ENCODE measurements at places on chromosomes 12 and 14.

GRCh38 chr14:24813089-24813815, 179.3 kb upstream of the GZMB start:
- DNase-seq = no peak

DNA sequence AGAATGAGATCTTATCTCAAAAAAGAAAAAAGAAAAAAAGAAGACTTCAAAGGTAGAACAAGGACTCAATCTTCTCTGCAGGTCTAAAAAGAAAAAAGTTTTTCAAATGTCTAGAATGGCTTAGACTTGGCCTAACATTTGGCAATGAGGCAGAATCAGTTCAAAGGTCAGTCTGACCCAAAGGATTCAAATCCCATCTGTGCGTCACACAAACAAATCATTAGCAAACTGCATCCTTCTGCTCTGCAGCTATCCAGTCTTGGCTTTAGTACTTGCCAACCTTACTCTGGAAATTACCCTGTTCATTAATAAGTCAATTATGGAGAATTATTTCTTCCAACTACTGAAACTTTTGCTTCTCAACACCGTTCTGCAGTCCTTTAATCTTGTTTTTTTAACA, 3.1 kb downstream of the YAF2 start:
- DNase-seq = no peak

GRCh38 chr14:101962503-101962874, 1.9 kb upstream of the DYNC1H1 start:
- DNase-seq = peak; percentile 94

DNA sequence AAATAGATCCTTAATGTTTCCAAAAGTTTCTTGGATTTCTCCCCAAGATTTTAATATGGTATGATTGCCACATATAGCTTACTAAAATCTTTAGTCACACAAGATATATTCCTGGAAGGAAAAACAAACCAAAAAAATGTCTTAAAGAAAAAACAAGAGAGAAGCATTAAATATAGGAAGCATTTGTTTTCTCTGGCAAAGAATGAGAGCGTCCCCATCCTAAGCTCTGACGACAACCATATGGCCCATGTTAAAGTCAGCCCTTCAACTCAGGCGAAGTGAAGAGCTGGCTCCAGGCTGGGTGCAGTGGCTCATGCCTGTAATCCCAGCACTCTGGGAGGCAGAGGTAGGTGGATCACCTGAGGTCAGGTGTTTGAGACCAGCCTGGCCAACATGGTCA, 35.6 kb downstream of the GCH1 start:
- DNase-seq = peak; percentile 22

DNA sequence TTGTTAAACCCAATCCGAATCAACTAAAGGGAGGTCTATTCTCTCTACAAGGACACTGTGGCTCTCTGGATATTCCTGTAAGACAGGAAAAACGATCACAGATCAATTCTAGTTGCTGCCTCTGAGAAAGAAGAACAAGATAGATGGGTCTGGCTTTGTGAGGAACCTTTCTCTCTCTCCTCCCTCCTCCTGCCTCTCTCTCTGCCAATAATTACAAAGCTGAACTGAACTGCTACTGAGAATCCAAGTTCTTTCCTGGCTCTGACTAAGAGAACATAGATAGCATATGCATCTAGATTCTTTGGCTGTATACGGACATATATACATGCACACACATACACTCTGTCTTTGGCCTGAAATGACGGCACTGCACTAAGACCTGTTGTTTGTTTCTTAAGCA, 27.6 kb downstream of the ETV6 start:
- DNase-seq = no peak
